Neural crest cell (in vitro differentiated cells): ENCODE measurements at places on chromosomes 7 and 10. TPM values are rescaled to one million over a fixed set of nuclear protein-coding genes. Genes with fewer than 3 reads are reported as not detected.

GRCh38 chr10:53052521-53053164, 280.1 kb upstream of the MBL2 start:
- DNase-seq, result no peak

GRCh38 chr10:6194311-6194710, 8.4 kb upstream of the PFKFB3 start:
- DNase-seq, result no peak

DNA sequence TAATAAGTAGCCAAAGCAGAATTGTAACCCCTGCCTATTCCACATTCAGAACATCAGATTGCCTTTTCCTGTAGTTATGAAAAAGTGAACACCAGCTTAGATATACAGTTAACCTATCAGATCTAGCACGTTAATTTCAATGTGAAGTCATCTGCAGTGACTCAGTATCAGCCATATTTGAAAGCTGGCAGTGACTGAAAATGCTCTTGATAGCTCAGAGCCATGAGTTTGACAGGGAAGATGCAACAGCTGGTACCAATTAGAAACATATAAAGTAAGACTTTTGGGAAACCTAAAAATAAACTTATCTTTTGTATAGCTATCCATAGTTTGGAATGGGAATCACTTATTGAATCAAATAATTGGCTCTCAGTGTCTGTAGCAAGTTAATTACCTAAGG, 284.1 kb upstream of the NPSR1 start:
- no peak for DNase-seq

DNA sequence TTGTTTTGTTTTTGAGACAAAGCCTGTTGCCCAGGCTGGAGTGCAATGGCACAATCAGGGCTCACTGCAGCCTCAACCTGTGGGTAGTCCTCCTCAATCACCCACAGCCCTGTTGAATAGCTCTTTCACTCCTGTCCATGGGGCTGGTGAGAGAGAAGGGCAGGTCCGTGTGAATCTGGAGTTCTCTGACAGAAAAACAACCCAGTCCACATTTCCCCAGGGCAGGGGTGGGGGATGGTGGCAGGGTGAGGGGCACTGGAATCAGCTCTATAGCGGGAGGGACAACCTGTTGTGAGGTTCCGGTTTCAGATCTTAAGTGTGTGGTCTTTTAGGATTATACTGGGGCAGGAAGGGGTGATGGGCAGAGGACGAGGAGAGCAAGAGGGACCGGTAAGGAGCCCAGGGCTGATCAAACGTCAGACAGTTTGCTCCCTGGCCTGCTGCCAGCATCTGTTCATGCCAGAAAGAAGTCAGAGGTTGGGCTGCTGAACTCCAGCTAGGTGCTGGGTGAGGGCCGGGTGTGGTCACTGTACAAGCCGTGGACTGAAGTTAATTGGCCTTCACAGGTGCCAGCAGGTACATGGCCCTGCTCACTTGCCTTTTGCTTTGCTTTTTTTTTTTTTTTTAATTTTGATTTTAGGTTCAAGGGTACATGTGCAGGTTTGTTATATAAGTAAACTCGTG, 33.2 kb upstream of the MKRN1 start:
- no peak for DNase-seq

PRR15 gene
- total RNA-seq, result 0.41 TPM in 1 of 2 replicates, not detected in the other

- DNase-seq, result no peak
These were observed 31.7 kb upstream of the C10orf90 start for GRCh38 chr10:126702181-126702580.
